Spinal cord (tissue), 10 donors: ENCODE measurements at places on chromosomes 2 and 18. TPM values are rescaled to one million over a fixed set of nuclear protein-coding genes. Genes with fewer than 3 reads are reported as not detected.
A peak's percentile ranks its signal among the peaks of the same experiment; 100 is the strongest.

Gene KRTCAP3
- total RNA-seq = not detected

GRCh38 chr2:156334496-156335478 is 2.3 kb upstream of the NR4A2 start:
- peaks cover 33% of the 10 kb centered on the region for H3K4me1 ChIP-seq
- H3K27me3 ChIP-seq = peaks cover 57% of the 10 kb centered on the region
- H3K27ac ChIP-seq = peak overlapping the region; percentile 99
- no peaks in the 10 kb centered on the region for H3K36me3 ChIP-seq

Gene R3HDM1
- 23.0 TPM for total RNA-seq

GRCh38 chr2:241882091-241882625 is 12.6 kb downstream of the RTP5 start:
- H3K4me1 ChIP-seq = peaks cover 60% of the 10 kb centered on the region
- DNase-seq = no peak
- peak overlapping the region; percentile 67 for H3K27ac ChIP-seq
- H3K4me3 ChIP-seq = peak overlapping the region; percentile 28

Gene ANO7
- 0.89 TPM for total RNA-seq

Gene SERPINE2
- total RNA-seq = 90.0 TPM

- no peak for DNase-seq
- H3K27ac ChIP-seq = no peak overlapping the region
- H3K4me1 ChIP-seq = peaks cover 9% of the 10 kb centered on the region
These were observed 2.0 kb downstream of the RAB27B start for GRCh38 chr18:54830260-54830659.

Gene ICOS
- total RNA-seq = 0.20 TPM

DNA sequence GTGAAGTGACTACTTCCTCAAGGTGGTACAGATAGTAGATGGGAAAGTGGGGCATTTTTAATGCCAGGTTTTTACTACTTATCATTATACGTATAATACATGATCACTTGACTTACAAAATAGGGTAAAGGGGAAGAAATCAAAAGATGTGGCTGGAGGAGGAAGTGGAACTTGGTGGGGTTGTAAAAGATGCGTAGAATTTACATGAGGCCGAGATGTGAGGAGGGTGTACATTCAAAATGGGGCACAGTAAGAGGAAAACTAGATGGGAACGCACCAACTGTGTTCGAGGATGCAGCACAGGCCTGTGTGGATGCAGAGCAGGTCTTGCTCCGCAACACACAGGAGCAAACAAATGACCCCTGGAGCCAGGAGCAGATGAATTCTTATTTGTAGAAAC is 403.3 kb downstream of the TXNL1 start:
- peaks cover 6% of the 10 kb centered on the region for H3K4me1 ChIP-seq
- no peaks in the 10 kb centered on the region for H3K27me3 ChIP-seq
- H3K27ac ChIP-seq = no peak overlapping the region
- H3K36me3 ChIP-seq = no peaks in the 10 kb centered on the region

GRCh38 chr2:46073540-46074046 is 223.6 kb upstream of the EPAS1 start:
- no peak for DNase-seq
- no peaks in the 10 kb centered on the region for H3K4me1 ChIP-seq
- no peaks in the 10 kb centered on the region for H3K36me3 ChIP-seq
- H3K27me3 ChIP-seq = no peaks in the 10 kb centered on the region
- no peak overlapping the region for H3K4me3 ChIP-seq

DNA sequence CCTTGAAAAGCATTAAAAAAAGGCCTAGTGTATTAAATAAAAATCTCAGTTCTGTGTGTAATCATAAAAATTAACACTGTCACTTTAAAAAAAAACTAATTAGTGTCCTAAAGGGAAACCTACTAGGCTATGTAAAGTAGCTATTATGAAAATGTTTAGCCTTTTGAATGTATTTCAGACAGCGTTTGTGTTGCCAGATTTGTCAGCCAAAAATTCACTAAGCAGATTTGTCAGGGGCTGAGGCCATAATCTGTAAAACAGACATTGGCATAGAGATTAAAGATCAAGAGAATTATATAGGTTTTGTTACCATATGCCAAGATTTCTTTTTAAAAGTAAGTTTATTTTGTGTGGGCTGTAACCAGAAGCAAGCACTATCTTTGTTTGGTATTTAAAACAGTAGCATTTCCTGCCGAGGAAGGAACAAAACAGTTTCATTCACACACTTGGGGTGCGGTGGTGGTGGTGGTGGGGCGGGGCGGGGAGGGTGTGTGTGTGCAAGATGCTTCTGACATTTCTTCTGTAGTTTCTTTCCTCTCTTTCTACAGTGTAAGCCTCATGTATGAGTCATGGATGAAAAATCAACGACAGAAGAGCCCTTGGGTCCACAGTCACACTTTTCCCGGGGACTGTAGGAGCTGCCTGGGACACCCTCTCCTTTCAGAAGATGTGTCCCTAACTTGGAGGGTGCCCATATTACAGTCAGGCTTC is 328.5 kb upstream of the FANCL start:
- DNase-seq = no peak
- H3K4me3 ChIP-seq = no peak overlapping the region
- H3K4me1 ChIP-seq = peaks cover 2% of the 10 kb centered on the region
- H3K27ac ChIP-seq = no peak overlapping the region
- no peaks in the 10 kb centered on the region for H3K36me3 ChIP-seq

DNA sequence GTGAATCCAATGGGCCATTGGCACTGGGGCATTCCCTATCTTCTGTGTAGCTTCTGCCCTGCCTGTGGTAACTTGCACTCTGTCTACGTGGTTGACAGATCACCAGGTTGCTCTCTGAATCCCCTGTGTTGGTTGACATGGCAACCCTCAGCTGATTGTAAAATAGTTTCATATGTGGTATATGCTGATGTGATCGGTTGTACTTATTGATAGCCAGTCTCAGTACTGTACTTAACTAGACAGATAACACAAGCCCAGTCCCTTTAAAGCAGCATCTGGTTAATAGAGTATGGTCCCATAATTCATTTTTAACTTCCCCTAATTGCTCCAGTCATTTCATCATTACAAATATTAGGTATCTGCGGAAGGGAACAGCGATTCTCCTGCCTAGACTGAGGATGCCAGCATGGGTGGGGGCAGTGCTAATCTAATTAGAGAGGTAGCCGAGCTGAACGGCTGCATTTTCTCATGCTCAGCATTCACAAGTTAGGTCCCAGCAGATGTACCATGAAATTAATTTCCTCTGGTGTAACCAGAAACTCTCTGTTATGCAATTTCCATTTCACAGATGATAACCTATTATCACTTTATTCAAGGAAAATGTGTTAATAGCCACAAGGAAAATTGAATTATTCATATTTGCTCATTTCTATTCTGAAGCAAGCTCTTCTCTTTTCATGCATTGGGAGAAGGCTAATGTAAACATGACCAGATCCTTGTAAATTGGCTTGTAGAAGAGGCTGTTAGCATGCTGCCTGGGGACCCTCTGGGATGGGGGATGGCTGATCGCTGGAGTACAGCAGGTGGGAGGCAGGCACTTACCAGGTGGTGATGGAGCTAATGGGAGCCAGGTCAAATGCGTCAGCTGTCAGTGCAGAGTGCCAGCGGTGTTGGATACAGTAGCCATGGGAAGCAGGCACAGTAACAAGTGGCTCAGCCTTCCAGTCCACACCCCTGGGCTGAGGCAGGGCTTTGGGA is 608.3 kb downstream of the GALR1 start:
- no peak overlapping the region for H3K27ac ChIP-seq
- no peaks in the 10 kb centered on the region for H3K27me3 ChIP-seq
- DNase-seq = no peak
- H3K4me1 ChIP-seq = peaks cover 10% of the 10 kb centered on the region
- no peaks in the 10 kb centered on the region for H3K36me3 ChIP-seq
- H3K4me3 ChIP-seq = no peak overlapping the region

Gene CDH20
- 24.9 TPM for total RNA-seq

Gene PTRHD1
- total RNA-seq = 19.9 TPM

Gene EMILIN2
- 14.0 TPM for total RNA-seq

DNA sequence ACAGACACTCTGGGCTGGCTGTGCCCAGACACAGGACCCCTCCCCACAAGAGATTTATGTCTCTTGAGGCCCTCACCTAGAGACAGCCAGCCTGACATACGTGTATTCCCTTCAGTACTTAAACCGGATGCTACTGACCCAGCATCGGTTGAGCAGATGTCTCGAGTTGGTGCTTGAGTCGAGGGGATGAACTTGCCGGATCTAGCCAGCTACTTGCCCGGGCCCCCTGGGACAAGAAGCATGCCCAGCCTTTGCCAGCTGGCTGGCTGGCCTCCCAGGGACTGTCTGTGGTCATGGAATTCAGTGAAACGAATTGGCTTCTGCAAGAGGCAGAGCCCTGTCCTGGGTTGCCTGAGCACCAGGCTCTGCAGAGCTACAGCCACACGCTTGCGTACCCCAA is 36.0 kb downstream of the DNMT3A start:
- peaks cover 75% of the 10 kb centered on the region for H3K36me3 ChIP-seq
- DNase-seq = peak; percentile 81
- no peaks in the 10 kb centered on the region for H3K27me3 ChIP-seq
- H3K27ac ChIP-seq = peak overlapping the region; percentile 64

GRCh38 chr2:138023976-138024375 is 59.7 kb downstream of the HNMT start:
- H3K36me3 ChIP-seq = no peaks in the 10 kb centered on the region
- no peak overlapping the region for H3K4me3 ChIP-seq
- H3K4me1 ChIP-seq = no peaks in the 10 kb centered on the region

Gene TIA1
- 247 TPM for total RNA-seq

- no peak for DNase-seq
- H3K36me3 ChIP-seq = no peaks in the 10 kb centered on the region
- no peaks in the 10 kb centered on the region for H3K4me1 ChIP-seq
- H3K4me3 ChIP-seq = no peak overlapping the region
- peaks cover 6% of the 10 kb centered on the region for H3K27me3 ChIP-seq
These were observed 30.8 kb downstream of the DDX18 start for GRCh38 chr2:117845304-117845703.

DNA sequence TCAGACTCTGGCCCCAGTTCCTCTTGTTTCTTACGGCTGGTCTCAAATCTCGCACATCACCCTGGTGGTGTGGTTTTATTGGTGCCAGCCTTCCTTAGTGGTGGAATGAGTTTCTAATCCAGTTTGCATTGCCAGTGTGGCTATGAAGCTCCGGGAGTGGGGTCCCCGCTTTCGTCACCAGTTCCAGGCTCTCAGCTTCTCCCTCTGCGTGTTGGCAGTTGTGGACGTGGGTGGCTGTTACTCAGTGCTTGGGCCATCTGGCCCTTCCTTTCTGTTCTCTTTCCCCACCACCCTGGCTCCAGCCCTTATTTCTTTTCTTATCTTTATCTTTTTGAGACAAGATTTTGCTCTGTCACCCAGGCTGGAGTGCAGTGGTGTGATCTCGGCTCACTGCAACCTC is 30.1 kb downstream of the EFR3B start:
- no peaks in the 10 kb centered on the region for H3K27me3 ChIP-seq
- DNase-seq = no peak
- H3K27ac ChIP-seq = no peak overlapping the region
- no peak overlapping the region for H3K4me3 ChIP-seq
- peaks cover 3% of the 10 kb centered on the region for H3K36me3 ChIP-seq

DNA sequence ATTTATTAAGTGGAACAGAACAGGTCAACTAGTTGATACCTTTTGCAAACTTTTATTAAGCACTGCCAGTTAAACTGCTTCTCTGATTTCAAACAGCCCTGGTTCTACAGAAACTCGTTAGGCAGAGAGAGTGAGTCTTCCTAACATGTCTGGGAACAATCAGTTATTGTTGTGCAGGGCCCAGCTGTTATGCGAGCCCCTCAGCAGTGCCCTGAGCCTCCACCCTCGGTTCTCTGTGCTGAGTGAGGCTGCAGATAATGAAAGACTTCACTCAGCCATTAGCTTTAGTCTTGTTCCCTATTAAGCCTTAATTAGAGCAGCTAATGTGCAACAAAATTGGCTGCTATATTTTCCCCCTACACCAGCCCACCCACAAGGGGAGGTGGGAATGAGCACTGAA is 39.6 kb downstream of the KCTD18 start:
- H3K4me3 ChIP-seq = no peak overlapping the region
- DNase-seq = peak; percentile 56
- H3K27me3 ChIP-seq = no peaks in the 10 kb centered on the region

Gene SMC6
- total RNA-seq = 28.1 TPM

- no peak for DNase-seq
- peaks cover 3% of the 10 kb centered on the region for H3K36me3 ChIP-seq
- H3K4me1 ChIP-seq = peaks cover 3% of the 10 kb centered on the region
These were observed 3.4 kb upstream of the GFPT1 start for GRCh38 chr2:69390471-69390870.

- H3K4me1 ChIP-seq = peaks cover 11% of the 10 kb centered on the region
- H3K27ac ChIP-seq = no peak overlapping the region
- H3K27me3 ChIP-seq = no peaks in the 10 kb centered on the region
- H3K36me3 ChIP-seq = no peaks in the 10 kb centered on the region
- no peak for DNase-seq
These were observed 23.1 kb downstream of the FAM178B start for GRCh38 chr2:96963316-96963715.

GRCh38 chr2:18440141-18440661 is 120.3 kb downstream of the RDH14 start:
- no peaks in the 10 kb centered on the region for H3K36me3 ChIP-seq
- H3K4me1 ChIP-seq = no peaks in the 10 kb centered on the region
- H3K27ac ChIP-seq = no peak overlapping the region
- H3K27me3 ChIP-seq = no peaks in the 10 kb centered on the region
- H3K4me3 ChIP-seq = no peak overlapping the region

GRCh38 chr2:151037434-151037833 is 224.2 kb downstream of the RBM43 start:
- no peak overlapping the region for H3K27ac ChIP-seq
- H3K4me1 ChIP-seq = no peaks in the 10 kb centered on the region
- DNase-seq = no peak
- no peak overlapping the region for H3K4me3 ChIP-seq
